ENCODE measurements at places on chromosomes 11 and 22. TPM values are rescaled to one million over a fixed set of nuclear protein-coding genes. Genes with fewer than 3 reads are reported as not detected.

GRCh38 chr11:74937696-74938475 lies 11.0 kb downstream of the XRRA1 start:
- peaks cover 9% of the 10 kb centered on the region for H3K4me1 ChIP-seq
- H3K27ac ChIP-seq, result no peak overlapping the region
- DNase-seq, result no peak
- no peak overlapping the region for H3K4me3 ChIP-seq

DNA sequence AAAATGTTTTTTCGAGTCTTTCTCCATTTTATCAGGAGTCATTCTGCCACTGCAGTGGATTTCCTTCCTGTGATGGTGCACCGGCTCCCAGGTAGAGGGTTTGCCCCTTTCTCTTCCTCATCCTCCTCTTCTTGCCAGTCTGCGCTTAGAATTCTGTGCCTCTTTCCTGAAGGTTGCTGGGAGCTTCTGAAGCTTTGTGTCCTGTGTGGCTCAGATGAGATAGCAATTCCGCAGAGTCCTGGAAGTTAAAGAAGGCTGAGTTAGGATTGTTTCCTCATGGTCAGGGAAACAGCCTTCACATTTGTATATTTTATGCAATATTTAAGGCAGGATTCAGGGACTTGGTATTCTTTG lies 264 bp downstream of the BCO2 start:
- H3K4me3 ChIP-seq, result no peak overlapping the region
- peaks cover 10% of the 10 kb centered on the region for H3K4me1 ChIP-seq

Gene FBLN1
- total RNA-seq, result not detected

- peak; percentile 64 for DNase-seq
- H3K27ac ChIP-seq, result no peak overlapping the region
- peaks cover 23% of the 10 kb centered on the region for H3K27me3 ChIP-seq
- H3K4me1 ChIP-seq, result peaks cover 3% of the 10 kb centered on the region
Observed at GRCh38 chr22:16917144-16918003, 90.6 kb downstream of the GAB4 start.

GRCh38 chr11:27705873-27706820 lies 5.9 kb upstream of the BDNF start:
- DNase-seq, result no peak
- no peak overlapping the region for H3K4me3 ChIP-seq
- H3K36me3 ChIP-seq, result no peaks in the 10 kb centered on the region
- H3K27ac ChIP-seq, result no peak overlapping the region
- H3K4me1 ChIP-seq, result peaks cover 5% of the 10 kb centered on the region

- H3K27ac ChIP-seq, result no peak overlapping the region
- no peaks in the 10 kb centered on the region for H3K27me3 ChIP-seq
- H3K36me3 ChIP-seq, result no peaks in the 10 kb centered on the region
- no peak for DNase-seq
- no peak overlapping the region for H3K4me3 ChIP-seq
Observed at GRCh38 chr11:96943970-96944369, 554.2 kb downstream of the JRKL start.

GRCh38 chr11:2398664-2399355 lies 1.7 kb upstream of the TSSC4 start:
- peaks cover 16% of the 10 kb centered on the region for H3K36me3 ChIP-seq
- peak overlapping the region; percentile 91 for H3K4me3 ChIP-seq
- no peaks in the 10 kb centered on the region for H3K27me3 ChIP-seq

Measured in activated CD4-positive, alpha-beta T cell treated with anti-CD3 and anti-CD28 coated beads, Interleukin-2, amount 10 ng/mL, durations not matched to agents 7 days and 5 days (primary cell).